DMS79 (cell line): ENCODE measurements at places on chromosomes 4 and X.

GRCh38 chrX:118536687-118537461 is 41.3 kb downstream of the DOCK11 start:
- DNase-seq: no peak

DNA sequence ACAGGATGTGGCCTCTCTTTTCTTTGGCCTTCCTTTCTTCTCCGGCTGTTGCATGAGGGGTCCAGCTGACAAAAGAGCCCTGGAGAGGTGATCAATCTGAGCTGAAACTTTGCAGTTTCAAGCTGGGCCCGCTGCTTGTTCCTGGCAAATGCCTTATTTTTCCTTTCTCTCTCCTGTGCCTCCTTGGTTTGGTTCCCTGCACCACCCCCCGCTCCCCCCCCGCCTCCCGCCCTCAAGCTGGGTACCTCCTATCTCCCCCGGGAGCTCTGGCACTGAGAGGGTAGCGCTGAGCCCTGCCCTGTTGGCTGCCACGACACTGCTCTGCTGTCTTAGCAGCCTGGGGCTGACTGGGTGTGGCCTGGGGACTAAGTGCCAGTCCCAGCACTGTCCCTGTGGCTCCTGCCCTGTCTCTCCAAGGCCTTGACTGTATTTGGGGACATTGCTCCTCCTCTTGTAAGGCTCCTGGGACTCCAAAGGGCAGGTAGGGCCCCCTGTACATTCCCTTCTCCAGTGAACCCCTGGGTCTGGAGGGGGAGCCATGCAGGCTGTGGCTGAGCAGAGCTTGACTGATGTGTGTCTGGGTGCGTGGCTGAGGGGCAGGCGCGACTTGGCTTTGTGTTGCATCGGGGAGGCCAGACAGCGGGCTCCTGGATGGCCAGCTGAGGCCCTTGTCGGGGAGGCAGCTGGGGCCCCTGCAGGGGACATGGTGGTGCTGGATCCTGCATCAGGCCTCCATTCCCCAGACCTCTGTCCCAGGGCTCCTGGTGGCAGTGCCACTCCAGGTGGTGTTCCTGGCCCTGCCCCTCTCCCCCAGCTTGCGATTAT is 1.1 kb downstream of the PLXNA3 start:
- DNase-seq: no peak

DNA sequence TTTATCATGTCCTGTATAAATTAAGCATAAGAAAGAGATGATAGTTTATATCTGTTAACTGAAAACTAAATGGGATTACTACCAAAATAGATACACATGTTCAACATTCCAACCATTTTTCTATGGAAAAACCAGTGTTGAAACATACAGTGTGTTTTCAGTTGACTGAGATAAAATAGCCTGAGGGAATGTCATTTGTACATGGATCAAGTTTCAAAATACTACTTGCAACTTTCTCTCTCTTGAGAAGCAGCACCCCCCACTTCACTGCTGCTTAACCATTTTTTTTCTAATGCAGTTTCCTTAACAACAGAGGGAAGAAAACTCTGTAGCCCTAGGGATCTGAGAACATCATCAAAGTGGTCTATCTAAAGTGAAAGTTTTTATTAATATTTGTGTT is 70.8 kb downstream of the NPNT start:
- no peak for DNase-seq

DNA sequence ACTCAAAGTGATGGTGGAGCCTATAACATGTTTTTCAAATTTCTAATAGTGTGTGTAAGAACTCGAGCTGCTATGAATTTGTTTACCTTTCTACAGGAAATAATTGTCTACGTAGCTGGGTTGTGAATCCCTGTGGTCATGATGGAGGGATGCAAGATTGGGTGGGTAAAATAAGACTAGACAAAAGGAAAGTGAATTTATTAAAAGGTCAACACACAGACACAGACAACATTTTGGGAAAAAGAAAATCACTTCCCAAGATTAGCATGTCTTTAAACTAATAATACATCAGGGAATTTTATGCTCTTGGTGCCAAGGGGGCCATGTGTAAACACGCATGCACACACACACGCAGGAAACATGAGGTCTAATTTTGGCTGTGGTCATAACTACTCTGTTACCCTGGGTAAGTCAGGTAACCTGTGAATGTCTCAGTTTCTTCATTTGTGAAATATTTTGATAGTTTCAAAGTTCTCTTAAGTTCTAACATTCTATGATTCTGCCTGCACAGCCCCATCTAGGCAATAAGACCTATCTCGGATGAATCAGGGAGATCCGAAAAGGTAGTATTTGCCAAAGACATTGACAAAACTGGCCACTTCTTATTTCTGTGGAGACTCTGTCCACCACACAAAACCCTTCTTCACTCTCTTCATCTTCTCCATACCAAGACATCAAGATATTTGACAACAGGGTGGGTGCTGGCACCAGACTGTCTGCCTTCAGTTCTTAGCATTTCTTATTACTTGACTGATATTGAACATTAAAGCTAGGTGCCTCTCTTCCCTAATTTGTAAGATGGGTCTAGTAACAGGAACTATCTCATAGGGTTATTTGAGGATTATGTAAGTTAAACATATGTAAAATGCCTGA is 1.6 kb upstream of the UNC5C start:
- DNase-seq: no peak

- no peak for DNase-seq
Measured at GRCh38 chr4:54863571-54864255, 206.0 kb downstream of the KIT start.
